LHCN-M2 (cell line): ENCODE measurements at places on chromosomes 1 and 21.

GRCh38 chr1:6476483-6476882, 10.5 kb upstream of the TNFRSF25 start:
- DNase-seq: no peak

GRCh38 chr21:42590431-42591131, 62.8 kb upstream of the PDE9A start:
- DNase-seq: no peak

DNA sequence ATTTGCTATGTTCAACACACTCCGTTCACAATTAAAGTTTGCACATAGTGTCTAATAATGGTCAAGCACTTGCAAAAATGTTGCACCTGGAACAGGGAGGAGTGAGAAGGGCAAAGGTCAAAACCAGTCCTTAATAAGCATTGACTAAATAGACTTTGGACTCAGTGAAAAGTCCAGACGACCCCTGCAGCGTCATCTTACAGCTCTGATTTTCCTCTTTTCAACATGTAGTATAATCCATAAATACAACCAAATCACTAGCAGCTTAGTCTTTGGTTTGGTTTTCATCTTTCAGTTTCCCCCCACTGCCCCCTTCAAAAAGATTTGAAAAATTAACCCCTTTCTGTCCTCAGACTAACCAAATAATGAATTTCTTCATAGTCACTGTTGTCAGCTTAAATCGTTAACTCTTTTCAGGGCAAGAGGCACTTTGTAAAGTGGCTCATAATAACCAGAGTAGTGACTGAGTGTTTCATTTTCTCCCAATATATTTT, 290.3 kb downstream of the PTPRC start:
- DNase-seq: no peak

- DNase-seq: peak; percentile 4
Observed at GRCh38 chr1:238710697-238711096, 675.7 kb upstream of the CHRM3 start.

DNA sequence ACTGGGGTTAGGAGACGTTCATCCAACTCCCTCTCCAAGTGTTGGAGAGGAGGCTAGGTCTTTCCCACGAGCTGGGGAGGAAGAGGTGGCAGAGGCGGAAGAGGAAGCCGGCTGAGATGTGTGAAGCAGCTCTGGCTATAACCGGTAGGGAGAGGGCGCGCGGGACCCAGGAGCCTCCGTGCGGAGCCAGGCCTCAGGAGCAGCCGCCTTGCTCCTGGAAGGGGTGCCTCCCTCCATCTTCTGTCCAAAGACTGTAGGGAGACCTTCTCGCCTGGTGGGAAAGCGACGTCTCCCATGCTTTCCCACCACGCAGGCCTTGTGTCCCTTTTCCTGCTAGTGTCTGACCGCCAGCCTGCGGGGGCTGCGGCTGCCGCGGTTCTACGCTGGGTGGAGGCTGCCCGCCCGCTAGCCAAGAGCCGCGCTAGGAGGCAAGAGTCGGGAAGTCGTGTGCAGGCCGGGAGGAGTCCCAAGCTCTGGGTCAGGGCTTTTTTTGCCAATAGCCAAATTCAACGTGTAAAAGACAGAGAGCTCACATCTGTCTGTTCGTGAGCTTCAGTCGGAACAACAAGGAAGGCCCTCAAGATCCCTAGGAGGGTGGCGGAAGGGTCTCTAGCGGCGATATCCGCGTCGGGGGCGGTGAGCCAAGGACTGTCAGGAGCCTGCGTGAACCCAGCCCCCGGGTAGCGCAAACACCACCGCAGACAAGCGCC, 8.4 kb upstream of the NBPF11 start:
- no peak for DNase-seq
